ENCODE measurements at places on chromosomes 7 and 10.

DNA sequence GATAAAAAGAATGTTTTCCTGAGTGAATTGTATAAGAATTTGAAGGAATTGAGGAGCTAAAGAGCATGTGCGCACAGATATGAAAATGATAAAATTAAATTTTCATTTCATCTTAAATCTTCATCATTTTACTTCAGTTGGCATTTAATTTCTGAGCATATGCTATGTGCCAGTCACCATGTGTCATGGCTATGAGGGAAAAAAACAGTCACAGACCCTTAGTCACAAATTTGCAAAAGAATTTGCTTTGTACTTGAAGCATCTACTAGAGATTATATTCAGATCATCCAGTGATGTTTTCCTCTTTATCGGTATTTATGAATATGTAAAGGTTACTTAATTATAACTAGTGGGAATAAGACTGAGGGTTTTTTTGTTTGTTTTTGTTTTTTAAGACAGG, 29.8 kb downstream of the VCL start:
- DNase-seq: no peak

- no peak for DNase-seq
These were observed 183.1 kb downstream of the CHN2 start for GRCh38 chr7:29377718-29378117.

- no peak for DNase-seq
These were observed 198.6 kb downstream of the TMEM178B start for GRCh38 chr7:141272417-141272816.

- no peak for DNase-seq
These were observed 598 bp upstream of the AMZ1 start for GRCh38 chr7:2687338-2687869.

GRCh38 chr10:28924717-28925116, 247.4 kb downstream of the BAMBI start:
- DNase-seq: no peak

DNA sequence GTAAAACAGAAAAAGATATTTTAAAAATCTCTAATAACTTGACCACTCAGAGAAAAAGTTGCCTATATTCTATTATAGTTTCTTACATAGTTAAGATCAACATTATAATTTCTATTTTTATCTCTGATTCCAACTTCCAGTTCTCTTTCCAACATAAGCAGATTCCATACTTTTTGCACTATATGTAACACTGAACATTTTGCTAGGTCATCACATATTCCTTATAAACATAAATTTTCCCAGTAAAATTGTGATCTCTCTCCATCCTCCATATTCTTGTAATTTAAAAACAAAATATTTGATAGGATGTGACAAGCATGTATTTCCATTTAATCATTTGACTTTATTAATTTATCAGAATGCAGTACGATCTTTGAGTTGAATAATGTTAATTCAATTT, 170.4 kb upstream of the THSD7A start:
- no peak for DNase-seq

DNA sequence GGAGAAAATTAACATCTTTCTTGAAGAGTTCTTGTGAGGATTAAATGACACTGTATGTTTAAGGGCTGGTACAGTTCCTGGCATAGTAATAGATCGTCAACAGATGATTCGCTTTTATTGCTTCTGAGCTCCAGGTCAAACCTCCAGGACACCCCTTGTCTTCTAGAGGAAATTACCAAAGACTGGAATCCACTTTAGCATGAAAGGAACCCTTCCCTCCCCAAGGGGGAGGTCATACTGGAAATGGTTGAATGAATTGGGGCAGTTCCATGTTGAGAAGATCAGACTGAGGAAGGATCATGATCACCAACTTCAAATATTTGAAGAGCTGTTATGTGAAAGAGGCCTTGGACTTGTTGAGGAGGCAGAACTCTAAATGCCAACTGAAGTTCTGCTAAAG, 8.9 kb downstream of the NFE2L3 start:
- no peak for DNase-seq

- no peak for DNase-seq
These were observed 57.0 kb upstream of the GLCCI1 start for GRCh38 chr7:7911369-7912123.
